ENCODE measurements at places on chromosomes 4 and X.
A peak's percentile ranks its signal among the peaks of the same experiment; 100 is the strongest.

- no peak for DNase-seq
Measured at GRCh38 chr4:4541040-4541631, 712 bp downstream of the STX18 start.

- DNase-seq, result peak; percentile 58
Measured at GRCh38 chrX:154443992-154444754, at the start of gene FAM50A. Gene FAM50A, plus strand, starts transcription at chrX:154444141. Its CDS starts 95 bp downstream, at chrX:154444236.

- DNase-seq, result no peak
Measured at GRCh38 chr4:128378668-128379067, 91.1 kb upstream of the PGRMC2 start.

- DNase-seq, result no peak
Measured at GRCh38 chr4:3756343-3757059, 9.7 kb upstream of the ADRA2C start.

DNA sequence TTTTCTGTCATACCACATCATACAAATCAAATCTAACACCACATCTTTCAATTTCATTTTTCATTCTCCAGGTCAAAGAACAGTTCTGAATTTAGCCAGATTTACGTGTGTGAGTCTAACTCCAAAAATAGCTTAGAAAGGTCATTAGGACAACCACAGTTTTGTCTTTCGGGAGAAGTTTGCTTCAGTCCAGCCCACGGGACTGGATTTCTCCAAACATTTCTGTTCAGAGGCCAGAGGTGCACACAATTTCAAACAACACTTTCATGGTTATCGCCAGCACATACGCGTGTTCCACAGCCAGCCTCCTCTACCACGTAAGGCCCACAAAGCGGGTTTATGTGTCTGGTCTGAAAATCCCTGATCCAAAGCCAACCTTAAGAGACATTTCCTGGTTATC lies 65.9 kb downstream of the VEGFC start:
- no peak for DNase-seq

DNA sequence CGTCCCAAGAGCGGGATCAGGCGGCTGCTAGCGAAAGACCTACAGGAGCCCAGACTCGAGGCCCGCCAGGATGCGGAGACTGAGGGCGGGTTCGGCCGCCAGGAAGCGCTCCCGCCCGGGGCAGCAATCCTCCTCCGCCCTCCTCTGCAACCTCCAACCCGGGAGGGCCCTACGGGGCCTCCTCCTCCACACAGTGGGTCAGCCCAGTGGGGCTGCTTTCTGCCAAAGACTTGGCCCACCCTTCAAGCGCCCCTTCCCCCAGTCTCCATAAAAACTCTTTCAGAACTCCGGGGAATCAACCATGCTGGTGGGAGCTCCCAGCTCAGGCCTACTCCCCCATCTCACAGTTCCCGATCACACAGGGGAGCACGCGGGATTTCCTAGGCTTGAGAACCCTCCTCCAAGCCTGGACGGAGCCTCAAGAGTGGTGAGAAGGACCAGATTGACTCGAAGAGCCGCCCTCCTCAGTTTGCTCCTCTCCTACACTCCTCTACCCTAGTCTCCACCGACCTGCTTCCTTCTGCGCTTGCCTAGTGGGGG lies 77.5 kb downstream of the RLIM start:
- no peak for DNase-seq

Measured in activated T-helper 1 cell treated with anti-CD3 and anti-CD28 coated beads, Interleukin-2, amount 50 U/mL, for 16 hours (primary cell).